ENCODE measurements at places on chromosomes 1 and 21. TPM values are rescaled to one million over a fixed set of nuclear protein-coding genes. Genes with fewer than 3 reads are reported as not detected.

The ACTL8 gene
- 0.26 TPM for total RNA-seq

The NTMT2 gene
- total RNA-seq, result not detected

The DNAJC6 gene
- 2.2 TPM for total RNA-seq

The KRTAP19-1 gene
- not detected for total RNA-seq

The MYBPHL gene
- total RNA-seq, result 0.59 TPM

The TGFB2 gene
- total RNA-seq, result not detected

The UHMK1 gene
- 15.0 TPM for total RNA-seq

The CCDC30 gene
- 1.8 TPM for total RNA-seq

The KRTAP7-1 gene
- not detected for total RNA-seq

The OR2T29 gene
- total RNA-seq, result not detected

The JAM2 gene
- total RNA-seq, result 2.6 TPM

The SH2D5 gene
- total RNA-seq, result 7.2 TPM

The PERM1 gene
- not detected for total RNA-seq

The TDRD10 gene
- 0.31 TPM for total RNA-seq

The TMEM69 gene
- 29.1 TPM for total RNA-seq

The CATSPERE gene
- 0.31 TPM for total RNA-seq

The OR2T11 gene
- not detected for total RNA-seq

The SYPL2 gene
- 2.5 TPM for total RNA-seq

The GUCA2A gene
- not detected for total RNA-seq

The TFB2M gene
- 27.7 TPM for total RNA-seq

The SELENON gene
- 89.0 TPM for total RNA-seq

The RPE65 gene
- not detected for total RNA-seq

The KLF17 gene
- 0.09 TPM for total RNA-seq

The CCT3 gene
- total RNA-seq, result 524 TPM

The C1orf226 gene
- total RNA-seq, result 11.5 TPM

The BCL2L15 gene
- 0.53 TPM for total RNA-seq

The GJA4 gene
- total RNA-seq, result 1.4 TPM

The MYCL gene
- 18.4 TPM for total RNA-seq

The TMEM200B gene
- total RNA-seq, result 12.6 TPM

The SLC6A9 gene
- 30.1 TPM for total RNA-seq

The FCGR3A gene
- total RNA-seq, result not detected

The GPR52 gene
- 0.33 TPM for total RNA-seq

The KRTAP27-1 gene
- total RNA-seq, result not detected

The PBXIP1 gene
- 22.5 TPM for total RNA-seq

The HCN3 gene
- total RNA-seq, result 5.4 TPM

The OR2L13 gene
- total RNA-seq, result not detected

The CFAP126 gene
- not detected for total RNA-seq

The PBX1 gene
- 133 TPM for total RNA-seq

The KLHDC7A gene
- 11.4 TPM for total RNA-seq

The LPAR3 gene
- total RNA-seq, result 3.0 TPM

The C1orf21 gene
- total RNA-seq, result 36.4 TPM

The MCOLN2 gene
- 1.3 TPM for total RNA-seq

The SPATA46 gene
- not detected for total RNA-seq

The TMCC2 gene
- 11.3 TPM for total RNA-seq
